Activated CD4-positive, alpha-beta T cell treated with anti-CD3 and anti-CD28 coated beads for 4 hours (primary cell): ENCODE measurements at places on chromosomes 4 and X.

GRCh38 chrX:53481816-53482465 lies 47.8 kb upstream of the HSD17B10 start:
- peak; percentile 48 for DNase-seq

- no peak for DNase-seq
Observed at GRCh38 chr4:26406346-26406975, 83.8 kb downstream of the CCKAR start.

DNA sequence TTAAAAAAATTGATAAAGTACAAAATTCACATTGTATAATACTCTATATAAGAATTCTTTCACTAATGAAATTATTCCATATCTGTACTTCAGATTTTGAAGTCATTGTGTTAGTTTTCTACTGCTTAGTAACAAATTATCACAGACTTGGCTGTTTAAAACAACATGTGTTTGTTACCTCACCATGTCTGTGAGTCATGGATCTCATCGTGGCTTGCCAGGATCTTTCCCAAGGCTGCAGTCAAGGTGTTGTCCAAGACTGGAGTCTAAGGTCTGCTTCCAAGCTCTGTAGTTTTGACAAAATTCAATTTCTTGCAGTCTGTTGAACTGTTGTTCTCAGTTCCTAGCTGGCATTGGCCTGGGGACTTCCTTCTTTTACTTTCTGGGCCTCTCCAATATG lies 1286.9 kb downstream of the ADGRL3 start:
- DNase-seq: no peak

GRCh38 chrX:16528620-16529019 lies 121.3 kb upstream of the S100G start:
- DNase-seq: peak; percentile 21

DNA sequence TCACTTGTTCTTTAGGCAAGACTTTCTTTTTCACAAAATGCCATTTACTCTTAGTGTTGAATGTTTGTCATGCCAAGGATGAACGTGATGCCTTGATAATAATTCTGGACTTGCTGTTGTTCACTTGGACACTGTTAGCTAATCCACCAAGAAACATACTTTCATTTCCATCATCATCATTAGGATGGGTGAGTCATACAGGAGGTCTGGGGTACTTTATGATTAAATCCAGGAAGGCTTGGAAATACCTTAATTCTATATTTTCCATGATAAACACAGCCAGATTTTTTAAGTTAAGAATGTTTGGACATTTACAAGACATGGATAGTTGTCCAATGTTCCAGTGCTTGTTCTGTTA lies 260.7 kb upstream of the GIMD1 start:
- DNase-seq: no peak

- DNase-seq: no peak
Observed at GRCh38 chr4:93414041-93414550, 414.5 kb upstream of the ATOH1 start.

DNA sequence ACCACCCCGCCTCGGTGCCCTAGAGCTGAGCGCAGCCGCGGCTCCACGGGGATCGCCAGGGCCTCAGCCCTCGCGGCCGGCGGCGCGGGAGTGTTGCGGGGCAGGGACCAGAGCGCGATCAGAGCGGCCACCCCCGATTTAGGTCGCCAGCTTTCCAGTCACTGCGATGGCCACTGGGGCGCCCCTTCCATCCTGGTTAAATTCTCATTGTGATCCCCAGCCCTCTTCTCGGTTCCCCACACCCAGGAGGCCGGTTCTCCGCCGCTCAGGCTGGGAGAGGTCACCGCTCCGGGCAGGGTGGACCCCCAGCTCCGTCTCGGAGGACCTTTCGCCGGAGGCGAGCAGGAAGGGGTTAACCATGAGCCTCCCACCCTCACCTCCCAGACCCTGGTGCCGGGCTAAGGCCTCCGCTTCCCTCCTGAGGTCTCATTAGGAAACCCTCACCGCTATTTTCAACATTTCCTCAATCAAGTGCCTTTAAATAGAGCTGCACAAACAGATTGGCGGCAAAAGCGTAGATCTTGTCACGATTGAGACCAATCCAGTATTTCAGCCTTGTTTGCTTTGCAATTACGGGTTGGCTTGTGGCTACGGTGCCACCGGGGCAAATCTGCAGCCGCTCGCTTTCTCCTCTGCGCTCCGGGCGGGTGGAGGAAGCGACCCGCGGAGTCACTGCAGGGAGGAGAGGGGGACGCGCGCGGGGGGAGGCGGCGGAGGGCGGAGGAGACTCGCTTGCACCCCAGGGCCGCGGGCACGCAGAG lies 8.3 kb upstream of the HAND2 start:
- DNase-seq: no peak

- DNase-seq: no peak
Observed at GRCh38 chr4:186500721-186501304, 54.6 kb downstream of the MTNR1A start.
